ENCODE measurements at places on chromosomes 2 and 18.

DNA sequence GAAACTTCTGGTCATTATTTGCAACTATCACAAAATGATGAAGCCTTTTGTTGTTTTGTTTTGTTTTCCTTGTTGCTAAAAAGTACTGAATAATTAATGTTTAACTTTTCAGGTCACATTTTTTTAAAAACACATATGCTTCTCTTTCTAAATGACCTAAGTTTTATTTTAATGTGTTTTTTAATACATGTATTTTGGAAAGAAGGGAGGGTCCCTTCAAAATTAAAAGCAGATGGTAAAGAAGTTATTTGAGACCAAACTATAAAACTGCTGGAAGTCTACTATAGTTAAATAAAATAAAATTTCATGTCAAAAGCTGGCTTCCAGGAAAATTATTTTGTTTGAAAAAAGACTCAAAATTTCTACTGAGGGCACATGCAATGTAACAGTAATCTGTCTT, 39.5 kb upstream of the ASNSD1 start:
- DNase-seq = no peak

GRCh38 chr2:552906-553305, 124.3 kb downstream of the TMEM18 start:
- no peak for DNase-seq

DNA sequence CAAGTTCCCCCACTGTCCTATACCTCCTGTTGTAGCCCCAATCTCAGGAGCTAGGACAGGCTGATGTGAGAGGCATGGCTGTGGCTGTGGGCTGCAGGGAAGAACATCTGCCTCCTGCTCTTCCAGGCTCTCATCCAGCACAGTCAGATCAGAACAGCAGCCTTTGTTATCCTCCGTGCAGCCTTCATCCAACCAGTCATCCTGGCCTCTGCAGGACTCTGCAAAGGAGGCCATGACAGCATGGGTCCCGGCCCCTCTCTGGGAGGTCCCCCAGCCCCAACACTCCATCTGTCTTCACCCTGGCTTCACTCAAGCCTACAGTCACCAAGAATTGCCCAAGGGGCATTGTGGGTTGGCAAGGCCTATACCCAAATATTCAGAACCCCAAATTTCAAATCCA, 223.2 kb upstream of the COPS8 start:
- no peak for DNase-seq

DNA sequence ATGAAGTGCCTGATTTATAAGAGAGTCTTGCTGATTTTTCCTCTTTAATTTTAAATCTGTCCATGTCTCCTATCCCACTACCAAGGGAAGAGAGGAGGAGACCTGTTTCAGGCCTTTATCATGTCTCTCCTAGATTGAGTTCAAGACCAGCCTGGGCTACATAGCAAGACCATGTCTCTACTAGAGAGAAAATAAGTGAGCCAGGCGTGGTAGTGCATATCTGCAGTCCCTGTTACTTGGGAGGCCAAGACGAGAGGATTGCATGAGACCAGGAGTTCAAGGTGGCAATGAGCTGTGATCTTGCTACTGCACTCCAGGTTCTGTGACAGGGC, 20.0 kb downstream of the EML4 start:
- no peak for DNase-seq

DNA sequence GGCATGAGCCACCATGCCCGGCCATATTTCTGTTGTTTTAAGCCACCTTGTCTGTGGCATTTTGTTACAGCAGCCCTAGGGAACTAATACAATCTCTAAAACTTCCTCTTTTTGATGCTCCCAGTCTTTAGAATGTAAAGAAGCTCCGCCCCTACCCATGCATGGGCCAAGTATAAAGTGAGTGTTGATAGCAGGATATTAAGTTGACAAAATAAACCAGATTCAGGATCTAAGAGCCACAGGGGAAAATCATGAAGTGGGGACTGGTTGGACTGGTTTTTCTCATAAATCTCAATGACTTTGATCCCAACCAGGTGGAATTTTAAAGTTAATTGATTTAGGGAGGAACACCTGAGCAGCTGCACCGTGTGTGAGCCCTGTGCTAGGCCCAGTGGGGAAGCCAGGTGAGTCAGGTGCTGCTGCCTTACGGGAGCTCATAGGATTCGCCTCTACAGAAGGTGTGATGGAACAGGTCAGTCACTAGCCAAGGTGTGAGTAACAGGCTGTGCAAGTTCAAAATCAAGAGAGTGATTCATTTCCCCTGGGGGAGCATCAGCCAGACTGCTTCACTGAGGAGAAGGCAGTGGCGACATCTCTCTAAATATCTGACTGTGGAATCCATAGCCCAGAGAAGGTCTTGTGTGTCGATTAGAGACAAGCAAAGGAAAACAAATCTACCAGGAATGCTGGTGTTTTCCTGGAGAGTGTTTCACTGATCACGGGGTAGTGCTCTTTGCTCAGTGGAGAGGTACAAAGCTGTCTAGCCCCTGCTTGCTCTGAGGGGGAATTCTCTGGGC, 63.0 kb upstream of the MSH2 start:
- no peak for DNase-seq

- DNase-seq = no peak
Measured at GRCh38 chr18:3984163-3984757, 470.8 kb downstream of the DLGAP1 start.

GRCh38 chr18:50011813-50012435, 183.0 kb downstream of the MYO5B start:
- no peak for DNase-seq
